ENCODE measurements at places on chromosomes 16 and 17.
A peak's percentile ranks its signal among the peaks of the same experiment; 100 is the strongest.

GRCh38 chr17:50304781-50305404, 30.6 kb downstream of the TMEM92 start:
- no peak for DNase-seq

- DNase-seq: no peak
Measured at GRCh38 chr17:32688221-32688620, 188.7 kb downstream of the MYO1D start.

DNA sequence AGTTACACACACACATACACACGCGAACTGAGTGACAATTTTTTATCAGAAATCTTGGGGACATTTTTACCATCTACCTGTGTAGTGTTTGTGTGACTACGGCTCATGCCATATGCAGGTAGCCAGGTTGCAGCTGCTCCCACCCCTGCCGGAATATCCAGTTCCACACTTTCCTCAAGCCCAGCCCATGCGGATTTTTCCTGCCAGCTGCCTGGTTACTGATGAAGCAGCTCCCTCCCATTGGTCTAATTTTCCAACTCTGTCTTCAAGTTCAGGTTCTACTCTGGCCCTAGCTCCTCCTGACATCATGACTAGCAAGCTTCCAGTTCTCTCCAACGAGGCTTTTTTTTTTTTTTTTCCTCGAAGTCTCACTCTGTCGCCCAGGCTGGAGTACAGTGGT, 4.8 kb downstream of the GSG1L2 start:
- DNase-seq: no peak

DNA sequence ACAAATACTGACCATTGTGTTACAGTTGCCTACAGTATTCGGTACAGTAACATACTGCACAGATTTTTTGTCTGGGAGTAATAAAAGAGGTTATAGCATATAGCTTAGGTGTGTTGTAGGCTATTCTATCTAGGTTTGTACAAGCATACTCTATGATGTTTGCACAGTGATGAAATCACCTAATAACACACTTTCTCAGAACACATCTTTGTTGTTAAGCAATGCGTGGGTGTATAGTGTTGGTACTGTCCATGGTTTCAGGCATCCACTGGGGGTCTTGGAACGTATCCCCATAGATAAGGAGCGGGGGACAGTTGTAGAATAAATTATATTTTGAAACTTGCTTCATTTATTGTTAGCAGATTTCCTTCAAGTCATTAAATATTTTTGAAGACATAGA, 293.3 kb upstream of the TBX2 start:
- DNase-seq: no peak

- no peak for DNase-seq
Measured at GRCh38 chr17:80538484-80538883, 6.2 kb upstream of the RPTOR start.

GRCh38 chr17:46854948-46855347, 3.6 kb downstream of the WNT9B start:
- DNase-seq: no peak

- peak; percentile 39 for DNase-seq
Measured at GRCh38 chr17:44137891-44138709, 3.6 kb upstream of the HROB start.

- no peak for DNase-seq
Measured at GRCh38 chr17:58280480-58281217, at the start of gene MPO. Gene MPO (minus strand): TSS chr17:58280935. CDS start chr17:58280758, 177 bp downstream.

GRCh38 chr17:3917391-3917931, 1.2 kb upstream of the P2RX1 start:
- DNase-seq: no peak

DNA sequence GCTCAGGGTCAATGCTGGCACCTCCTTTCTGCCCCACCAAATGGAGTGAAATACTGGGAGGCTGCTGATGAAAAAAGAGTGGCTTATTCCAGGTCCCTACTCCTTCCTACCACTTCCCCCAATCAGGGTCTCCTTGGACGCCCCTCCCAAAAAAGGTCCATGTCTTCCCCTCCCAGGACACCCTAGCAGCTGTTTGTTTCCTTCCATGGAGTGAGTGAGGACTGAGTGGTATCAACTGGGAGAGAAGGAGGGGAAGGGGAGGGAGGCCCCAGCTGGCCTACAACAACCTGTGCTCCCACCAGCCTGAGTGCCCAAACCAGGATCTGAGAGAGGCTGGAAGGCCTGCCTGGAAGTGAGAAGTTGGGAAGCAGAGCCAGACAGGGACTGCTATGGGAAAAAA, 28.7 kb upstream of the NGFR start:
- DNase-seq: no peak

DNA sequence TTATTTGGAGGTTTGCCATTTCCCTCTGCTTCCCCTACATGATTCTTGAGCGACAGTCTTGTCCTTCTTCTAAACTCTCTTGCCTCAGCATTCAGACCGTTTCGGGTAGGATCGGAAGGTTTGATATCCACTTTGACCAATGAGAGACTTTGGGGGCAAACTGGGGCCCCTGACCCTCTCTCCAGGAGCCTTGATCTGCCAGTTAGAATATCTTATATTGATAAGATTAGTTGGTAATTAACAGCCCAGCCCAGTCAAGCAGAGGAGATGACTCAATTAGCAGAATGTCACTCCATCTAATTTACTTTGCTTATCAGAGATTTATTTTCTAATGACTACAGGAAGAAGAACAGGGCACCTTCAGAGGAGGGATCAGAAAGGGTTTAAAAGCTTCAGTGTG, 532.8 kb downstream of the XYLT1 start:
- DNase-seq: no peak

- peak; percentile 61 for DNase-seq
Measured at GRCh38 chr16:88782454-88783390, 2.3 kb downstream of the PIEZO1 start.

- DNase-seq: no peak
Measured at GRCh38 chr17:37830151-37830993, 85.5 kb upstream of the HNF1B start.

DNA sequence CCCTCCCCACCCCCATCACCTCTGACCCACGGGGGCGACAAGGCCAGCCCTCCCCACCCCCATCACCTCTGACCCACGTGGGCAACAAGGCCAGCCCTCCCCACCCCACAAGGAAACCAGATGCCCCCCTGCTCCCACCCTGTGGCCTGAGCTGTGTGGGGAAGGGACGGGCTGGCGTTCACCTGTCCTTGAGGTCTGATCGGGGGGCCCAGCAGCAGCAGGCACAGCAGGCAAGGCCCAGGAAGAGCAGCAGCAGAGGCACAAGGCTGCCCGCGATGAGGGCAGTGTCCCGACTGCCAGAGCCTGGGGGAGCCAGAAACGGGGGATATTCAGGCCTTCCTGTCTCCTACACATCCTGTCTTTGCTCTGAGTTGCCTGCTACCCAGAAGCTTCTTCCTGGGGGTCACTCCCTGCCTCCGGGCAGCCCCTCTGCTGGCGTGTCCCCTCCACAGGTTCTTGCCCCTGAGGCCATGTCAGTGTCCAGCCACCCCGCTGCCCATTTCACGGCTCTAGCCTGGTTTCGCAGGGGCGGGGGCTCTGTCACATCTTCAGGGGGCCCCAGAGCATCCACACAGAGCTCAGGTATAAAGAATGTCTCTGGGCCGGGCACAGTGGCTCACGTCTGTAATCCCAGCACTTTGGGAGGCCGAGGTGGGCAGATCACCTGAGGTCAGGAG, 6.8 kb downstream of the SCARF1 start:
- no peak for DNase-seq

- DNase-seq: peak; percentile 95
Measured at GRCh38 chr17:75261336-75262111, at the start of the genes GGA3 and MRPS7. Gene GGA3 (minus strand): TSS chr17:75261606. CDS start chr17:75261587, 19 bp downstream. Gene MRPS7 (plus strand): TSS chr17:75261879. CDS start chr17:75261901, 22 bp downstream.

- DNase-seq: no peak
Measured at GRCh38 chr16:13157082-13157481, 255.7 kb downstream of the SHISA9 start.

- DNase-seq: no peak
Measured at GRCh38 chr16:47481698-47482374, 20.7 kb downstream of the PHKB start.

DNA sequence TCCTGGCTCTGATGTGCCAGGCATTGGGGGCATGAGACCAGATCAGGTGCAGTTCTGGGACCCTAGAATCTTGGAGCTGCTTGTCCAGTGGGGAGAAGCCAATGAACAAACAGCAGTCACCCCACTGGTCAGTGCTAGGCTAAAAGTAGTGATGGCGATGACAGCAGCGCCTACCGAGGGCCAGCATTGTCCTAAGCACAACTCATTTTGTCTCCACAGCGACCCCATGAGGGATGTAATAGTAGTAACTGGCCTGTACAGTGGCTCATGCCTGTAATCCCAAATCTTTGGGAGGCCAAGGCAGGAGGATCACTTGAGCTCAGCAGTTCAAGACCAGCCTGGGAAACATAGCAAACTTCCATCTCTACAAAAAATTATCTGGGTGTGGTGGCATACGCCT, 6.2 kb downstream of the SMCR8 start:
- DNase-seq: no peak

DNA sequence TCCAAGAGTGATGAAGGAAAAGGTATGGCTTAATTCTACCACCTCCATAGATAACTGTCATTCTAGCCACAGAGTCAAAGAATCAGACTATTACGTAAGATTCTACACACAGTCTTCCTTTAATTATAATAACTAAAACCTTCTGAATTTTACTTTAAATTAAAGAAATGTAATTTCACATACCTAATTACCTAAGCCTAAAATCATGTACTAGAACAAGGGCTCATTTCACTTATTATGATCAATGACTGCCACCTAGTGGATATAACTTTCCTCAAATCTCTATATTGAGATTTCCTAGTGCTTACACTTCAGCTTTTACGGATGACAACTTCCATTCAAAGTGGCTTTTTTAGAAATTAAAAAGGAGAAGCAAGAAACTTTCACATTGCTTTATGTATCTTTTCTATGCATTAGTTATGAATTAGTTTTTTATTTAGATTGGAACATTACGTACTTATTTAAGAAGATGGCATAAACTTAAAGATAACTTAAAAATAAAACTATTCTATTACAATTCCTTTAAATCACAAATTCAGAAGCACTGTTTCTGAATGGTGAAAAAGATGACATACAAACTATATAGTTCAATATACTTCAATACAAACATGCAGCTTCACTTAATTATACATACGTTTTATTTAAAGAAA, 18.2 kb upstream of the ABCA10 start:
- DNase-seq: no peak

DNA sequence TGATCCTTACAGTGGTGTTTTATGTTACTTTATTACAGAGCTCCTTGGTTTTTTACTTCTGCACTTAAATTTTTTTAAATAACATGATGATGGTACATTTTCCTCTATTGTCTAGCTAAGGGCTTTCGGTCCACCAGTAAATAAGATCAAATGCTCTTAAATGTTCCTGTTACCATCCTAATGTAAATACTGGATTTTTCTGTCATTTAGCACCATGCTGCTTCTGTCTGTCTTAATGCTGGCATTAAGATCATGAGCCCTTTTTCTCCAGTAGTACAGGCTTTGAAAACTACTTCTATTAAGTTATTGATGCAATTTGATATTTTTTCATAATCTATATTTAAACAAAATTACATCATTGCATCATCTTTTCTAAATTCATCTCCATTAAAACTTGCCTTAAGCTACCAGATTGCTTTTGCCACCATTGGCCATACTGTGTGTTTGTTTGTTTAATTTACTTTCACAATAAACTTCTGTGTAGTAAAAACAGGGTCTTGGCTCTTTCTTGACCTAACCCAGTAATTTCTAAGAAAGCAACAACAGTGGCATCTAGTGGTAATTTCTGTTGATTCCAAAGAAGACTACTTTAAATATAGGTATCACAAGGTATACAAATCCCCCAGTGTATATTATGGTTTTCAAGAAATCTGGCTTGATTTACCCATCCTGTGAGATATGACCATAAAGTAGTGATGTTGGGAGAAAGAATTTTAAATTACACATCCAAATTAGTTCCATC, 9.0 kb upstream of the PHAF1 start:
- no peak for DNase-seq

DNA sequence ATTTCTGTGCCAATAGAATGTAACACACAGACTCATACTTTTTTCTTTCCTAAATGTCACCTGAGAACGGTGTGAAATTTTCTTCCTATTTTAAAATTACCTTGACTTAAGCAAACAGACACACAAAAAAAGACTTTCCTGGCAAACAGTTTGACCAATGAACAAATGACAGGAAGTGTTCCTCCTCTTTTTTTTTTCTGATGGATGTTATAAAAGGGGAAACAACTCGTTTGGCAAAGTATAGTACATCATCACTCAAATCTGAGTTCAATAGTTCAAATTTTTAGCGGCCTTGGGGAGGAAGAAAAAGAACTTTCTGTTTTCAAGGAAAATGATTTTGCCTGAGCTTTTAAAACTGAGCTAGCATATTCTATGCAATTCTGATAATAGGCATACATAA, 19.8 kb downstream of the HS3ST3A1 start:
- no peak for DNase-seq

- no peak for DNase-seq
Measured at GRCh38 chr16:68267612-68268405, 3.5 kb downstream of the SLC7A6 start.

DNA sequence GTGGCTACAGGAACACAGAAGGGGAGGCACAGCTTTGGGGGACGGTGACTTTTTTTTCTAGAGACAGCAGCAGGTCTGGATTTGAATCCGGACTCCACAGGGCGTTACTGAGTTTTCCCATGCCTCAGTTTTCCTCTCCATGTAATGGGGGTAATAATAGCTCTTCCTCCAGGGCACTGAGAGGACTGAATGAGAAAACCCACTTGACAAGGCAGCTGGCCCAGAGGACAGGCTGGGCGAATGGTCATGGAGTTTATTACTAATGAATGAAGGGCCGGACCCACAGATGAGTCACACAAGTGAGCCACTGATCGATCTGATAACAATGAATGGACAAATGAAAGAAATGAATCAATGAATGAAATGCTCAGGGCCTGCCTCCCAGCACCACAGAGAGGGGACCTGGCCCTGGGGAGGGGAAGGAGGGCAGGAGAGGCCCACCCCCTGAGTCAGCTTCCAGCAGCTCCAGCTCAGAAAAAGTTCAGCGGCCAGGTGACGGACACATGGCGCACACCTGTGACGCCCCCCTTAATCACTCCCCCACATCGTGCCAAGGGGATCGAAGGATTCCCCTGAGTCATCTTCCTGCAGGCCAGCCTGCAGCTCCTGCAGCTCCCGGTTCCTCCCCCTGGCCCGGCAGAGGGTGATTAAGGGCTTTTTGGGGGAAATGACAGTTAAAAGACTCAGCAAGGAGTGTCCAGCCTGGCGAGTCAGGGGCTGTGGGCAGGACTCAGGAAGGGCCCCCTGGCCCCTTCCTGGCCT, 54.3 kb downstream of the SOCS1 start:
- no peak for DNase-seq

DNA sequence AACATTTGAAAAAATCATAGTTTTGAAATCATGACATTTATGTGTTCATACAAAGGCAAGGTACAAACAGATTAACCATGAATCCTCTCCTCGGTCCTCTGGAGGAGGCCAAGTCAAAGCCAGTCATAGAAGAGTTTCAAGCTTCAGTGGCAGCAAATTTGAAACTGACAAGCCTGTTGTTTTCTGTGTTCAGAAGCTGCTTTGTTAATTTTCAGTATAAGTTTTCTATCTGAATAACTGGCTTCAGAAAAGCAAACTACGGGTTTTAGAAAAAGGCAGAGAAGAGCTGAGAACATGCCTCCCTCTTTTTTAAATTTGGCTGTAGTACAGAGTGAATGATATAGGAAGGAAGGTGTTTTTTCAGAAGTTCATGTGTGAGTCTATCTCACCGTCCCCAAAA, 79.6 kb upstream of the CLEC18B start:
- DNase-seq: no peak

Measured in activated CD4-positive, alpha-beta T cell treated with anti-CD3 and anti-CD28 coated beads, Interleukin-2, amount 50 U/mL, for 1 hour (primary cell).